ENCODE measurements at places on chromosomes 4 and X.

DNA sequence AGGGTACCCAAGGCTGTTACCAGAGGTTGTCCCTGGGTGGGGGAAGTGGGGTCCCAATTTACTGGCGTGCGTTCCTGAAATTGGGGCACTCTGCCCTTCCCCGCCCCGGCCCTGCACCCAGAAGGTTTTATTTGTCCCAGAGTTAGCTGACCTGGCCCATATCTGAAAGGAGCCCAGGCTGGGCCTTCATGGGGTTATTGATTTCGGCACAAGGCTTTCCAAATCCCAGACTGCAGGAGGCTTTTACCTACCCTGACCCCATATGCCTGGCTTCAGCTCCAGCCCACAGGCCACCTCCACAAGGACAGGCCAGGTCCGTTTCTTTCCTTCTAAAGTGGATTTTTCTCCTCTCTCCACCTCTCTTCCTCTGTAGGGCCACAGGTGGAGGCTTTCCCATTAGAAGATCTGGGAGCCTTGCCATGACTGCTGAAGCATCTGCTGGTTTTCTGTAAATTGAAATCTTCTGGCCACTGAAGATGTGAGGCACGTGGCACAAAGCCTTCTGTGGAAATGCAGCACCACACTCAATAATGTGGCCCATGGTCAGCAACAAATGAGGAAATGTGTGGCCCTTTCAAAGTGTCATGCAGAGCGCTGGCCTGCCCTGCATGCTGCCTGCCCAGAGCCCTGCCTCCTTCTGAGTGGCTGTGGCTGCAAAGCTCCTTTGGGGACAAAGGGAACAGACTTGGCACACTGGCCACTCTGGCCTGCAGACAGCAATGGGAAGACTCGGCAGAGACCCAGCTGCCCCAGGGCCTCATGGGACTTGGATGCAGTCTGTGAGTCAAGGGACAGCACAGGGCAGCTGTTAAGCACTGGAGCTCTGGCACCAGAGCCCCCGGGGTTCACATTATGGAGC is 43.1 kb upstream of the MTM1 start:
- DNase-seq, result no peak
- H3K27me3 ChIP-seq, result peaks cover 2% of the 10 kb centered on the region
- no peak overlapping the region for H3K27ac ChIP-seq

DNA sequence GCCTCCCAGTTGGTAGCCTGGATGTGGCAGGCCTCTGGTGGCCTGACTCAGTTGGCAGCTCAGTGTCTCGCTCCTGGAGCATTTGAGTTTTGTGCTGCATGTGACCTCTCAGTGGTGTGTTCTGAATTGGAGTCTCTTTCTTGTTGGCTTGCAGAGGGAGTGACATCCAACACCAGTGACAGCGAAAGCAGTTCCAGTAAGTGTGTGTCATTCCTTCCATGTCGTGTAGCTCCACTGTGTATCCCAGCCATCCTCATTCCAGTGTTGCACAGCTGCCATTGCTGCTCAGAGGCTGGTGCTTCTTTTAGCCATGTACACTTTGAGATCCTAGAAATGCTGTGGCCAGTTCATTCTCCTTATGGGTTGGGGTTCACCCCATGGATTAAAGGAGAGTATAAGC is 52.4 kb downstream of the DLG3 start:
- H3K4me3 ChIP-seq, result no peak overlapping the region
- no peak overlapping the region for H3K27ac ChIP-seq
- H3K36me3 ChIP-seq, result peaks cover 22% of the 10 kb centered on the region
- DNase-seq, result no peak

DNA sequence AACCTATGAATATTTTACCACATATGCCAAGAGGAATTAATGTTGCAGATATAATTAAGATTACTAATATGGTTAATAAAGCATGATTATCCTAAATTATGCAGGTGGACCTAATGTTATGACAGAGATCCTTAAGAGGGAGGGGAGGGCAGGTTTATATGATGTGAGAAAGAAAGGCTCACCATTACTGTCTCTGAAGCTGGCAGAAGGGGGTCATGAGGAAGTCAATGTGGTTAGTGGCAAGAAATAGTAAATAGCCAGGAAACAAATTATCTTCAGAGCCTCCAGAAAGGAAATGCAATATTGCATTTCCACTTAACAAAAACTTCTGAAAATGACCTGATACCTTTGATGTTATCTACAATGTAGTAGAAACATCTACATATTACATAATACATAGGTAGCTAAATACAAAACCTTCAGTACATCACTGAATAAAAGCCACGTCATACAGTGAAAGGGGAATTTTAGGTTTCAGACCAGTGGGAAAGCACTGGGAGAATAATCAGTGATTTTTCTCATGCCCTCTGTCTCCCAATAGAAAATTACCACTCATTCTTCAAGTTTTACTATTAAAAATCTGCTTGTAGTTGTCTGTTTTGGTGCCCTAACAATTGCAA is 609.2 kb downstream of the SPOCK3 start:
- H3K27ac ChIP-seq, result no peak overlapping the region
- DNase-seq, result no peak
- peaks cover 2% of the 10 kb centered on the region for H3K4me1 ChIP-seq
- no peaks in the 10 kb centered on the region for H3K36me3 ChIP-seq

DNA sequence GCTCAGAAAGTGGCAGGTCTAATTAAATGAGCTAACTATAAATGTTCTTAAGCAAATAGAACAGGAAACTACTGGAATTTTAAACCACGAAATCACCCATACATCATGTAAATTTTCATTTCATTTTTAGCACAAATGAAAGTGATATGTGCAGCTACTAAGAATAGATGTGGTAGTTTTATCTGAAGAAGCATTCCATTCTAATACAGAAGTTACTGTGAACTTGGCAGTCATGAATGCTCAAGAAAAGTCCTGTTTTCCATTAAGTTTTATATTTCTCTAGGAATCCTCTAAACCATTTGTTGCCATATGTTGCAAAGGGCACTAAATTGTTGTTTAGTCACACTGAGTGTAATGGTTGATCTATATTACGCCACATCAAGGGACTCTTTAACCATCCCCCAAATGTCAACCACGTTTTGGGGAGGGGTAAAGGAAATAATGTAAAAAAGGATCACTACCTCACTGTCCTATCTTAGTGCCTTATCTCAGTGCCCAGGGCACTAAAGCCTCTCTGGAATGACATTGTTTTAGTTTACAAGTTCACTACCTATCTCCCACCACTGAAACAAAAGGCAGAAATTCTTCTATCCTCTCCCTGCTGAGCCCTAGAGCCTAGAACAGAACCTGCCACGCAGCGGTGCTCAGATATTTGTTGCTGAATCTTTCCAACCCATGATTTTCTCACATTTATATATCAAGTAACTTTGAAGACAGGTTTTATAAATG is 118.0 kb downstream of the SHISA3 start:
- H3K36me3 ChIP-seq, result peaks cover 9% of the 10 kb centered on the region
- no peak for DNase-seq
- H3K4me1 ChIP-seq, result peaks cover 3% of the 10 kb centered on the region
- peak overlapping the region; percentile 45 for H3K27ac ChIP-seq
- H3K27me3 ChIP-seq, result no peaks in the 10 kb centered on the region

GRCh38 chrX:77442728-77443127 is 4.5 kb upstream of the FGF16 start:
- H3K4me3 ChIP-seq, result no peak overlapping the region
- peaks cover 6% of the 10 kb centered on the region for H3K4me1 ChIP-seq
- H3K36me3 ChIP-seq, result no peaks in the 10 kb centered on the region
- peaks cover 20% of the 10 kb centered on the region for H3K27me3 ChIP-seq
- no peak overlapping the region for H3K27ac ChIP-seq

DNA sequence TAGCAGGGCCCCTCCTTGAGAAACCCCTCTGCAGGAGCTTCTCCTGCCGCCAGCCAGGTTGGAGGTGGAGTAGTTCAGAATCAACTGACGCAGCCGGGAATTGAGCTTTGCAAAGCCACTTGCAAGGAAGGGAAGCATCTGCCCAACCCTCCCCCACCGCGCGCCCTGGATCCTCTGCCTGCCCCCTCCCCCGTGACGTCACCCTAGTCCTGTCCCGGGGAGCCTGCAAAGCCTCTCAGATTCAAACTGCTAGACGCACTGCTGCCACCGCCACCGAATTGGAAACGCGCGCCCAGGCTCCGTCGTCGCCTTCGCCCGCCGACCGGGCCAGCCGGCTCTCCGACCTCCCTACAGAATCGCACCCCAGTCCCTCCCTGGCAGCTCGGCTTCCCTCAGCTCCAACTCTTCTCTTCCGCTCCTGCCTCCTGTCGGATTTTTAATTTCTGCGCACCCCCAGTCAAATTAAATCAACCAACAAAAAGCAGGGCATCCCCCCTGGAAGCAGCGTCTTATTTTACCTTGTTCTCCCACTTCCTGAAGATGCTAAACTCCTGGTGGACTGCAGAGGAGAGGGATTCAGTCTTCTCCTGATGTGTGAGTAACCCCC is 3.8 kb downstream of the SLITRK2 start:
- no peaks in the 10 kb centered on the region for H3K4me1 ChIP-seq
- no peak for DNase-seq
- no peak overlapping the region for H3K4me3 ChIP-seq
- peaks cover 7% of the 10 kb centered on the region for H3K27me3 ChIP-seq
- H3K36me3 ChIP-seq, result no peaks in the 10 kb centered on the region

DNA sequence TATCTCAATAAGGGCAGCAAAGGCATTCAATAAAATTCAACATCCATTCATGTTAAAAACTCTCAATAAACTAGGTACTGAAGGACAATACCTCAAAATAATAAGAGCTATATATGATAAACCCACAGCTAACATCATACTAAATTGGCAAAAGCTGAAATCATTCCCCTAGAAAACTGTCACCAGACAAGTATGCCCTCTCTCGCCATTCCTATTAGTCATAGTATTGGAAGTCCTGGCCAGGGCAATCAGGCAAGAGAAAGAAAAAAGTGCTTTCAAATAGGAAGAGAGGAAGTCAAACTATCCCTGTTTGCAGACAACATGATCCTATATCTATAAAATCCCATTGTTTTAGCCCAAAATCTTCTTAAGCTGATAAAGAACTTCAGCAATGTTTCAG is 116.8 kb downstream of the TENT5D start:
- no peaks in the 10 kb centered on the region for H3K27me3 ChIP-seq
- H3K36me3 ChIP-seq, result no peaks in the 10 kb centered on the region
- H3K27ac ChIP-seq, result no peak overlapping the region
- H3K4me1 ChIP-seq, result no peaks in the 10 kb centered on the region

DNA sequence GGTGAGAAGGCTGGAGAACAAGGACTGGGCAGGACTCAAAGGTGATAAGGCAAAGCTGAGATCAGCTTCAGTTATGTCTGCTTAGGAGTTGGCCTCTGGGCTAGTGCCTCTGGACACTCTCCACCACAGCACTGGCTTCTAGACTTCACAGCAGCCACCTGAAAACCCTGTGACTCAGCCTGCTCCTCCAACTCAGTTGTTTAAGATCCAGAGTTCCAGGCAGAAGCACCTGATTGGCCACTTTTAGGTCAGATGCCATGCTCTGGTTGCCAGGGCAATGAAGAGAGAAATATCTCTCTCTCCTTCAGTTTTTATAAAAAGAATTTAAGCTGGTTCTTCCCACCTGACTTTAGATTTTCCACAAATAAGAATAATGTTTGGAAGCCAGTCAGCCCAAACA is 47.9 kb upstream of the BLTP1 start:
- H3K4me3 ChIP-seq, result no peak overlapping the region
- H3K27ac ChIP-seq, result no peak overlapping the region
- peaks cover 9% of the 10 kb centered on the region for H3K27me3 ChIP-seq
- no peaks in the 10 kb centered on the region for H3K36me3 ChIP-seq

DNA sequence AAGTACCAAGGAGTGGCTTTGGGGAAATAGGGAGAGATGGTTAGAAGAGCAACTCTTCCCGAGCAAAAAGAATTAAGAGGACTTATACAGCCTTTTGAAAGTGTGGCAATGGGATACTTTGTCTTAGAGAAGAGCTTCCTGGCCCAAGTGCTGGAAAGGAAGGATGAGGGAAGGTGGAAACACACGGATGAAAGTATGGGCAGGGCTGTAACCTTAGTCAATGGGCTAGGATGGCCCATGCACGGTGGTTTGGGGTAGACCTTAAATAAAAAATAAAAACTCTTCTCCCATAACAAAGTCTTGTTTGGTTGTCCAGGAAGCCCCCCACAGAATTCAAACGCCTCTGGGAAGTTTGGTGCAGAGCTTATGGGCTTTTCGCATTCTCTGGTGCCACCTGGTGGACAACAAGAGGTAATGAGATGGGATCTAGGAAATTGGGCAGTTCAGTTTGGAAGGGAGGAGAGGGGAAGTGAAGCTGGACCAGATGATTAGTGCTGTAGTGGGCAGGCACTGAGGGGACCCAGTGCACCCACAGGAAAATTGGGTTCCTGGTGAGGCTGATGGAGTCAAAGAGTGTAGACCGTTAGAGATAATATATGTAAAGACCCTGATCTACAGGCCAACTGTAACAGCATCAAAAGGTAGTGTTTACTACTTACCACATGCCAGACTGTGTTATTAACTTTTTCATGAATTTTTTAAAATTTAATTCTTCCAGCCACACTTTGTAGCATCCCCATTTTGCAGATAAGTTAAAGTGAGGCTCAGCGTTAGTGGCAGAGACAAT is 13.8 kb upstream of the ENOX2 start:
- H3K4me3 ChIP-seq, result no peak overlapping the region
- H3K27ac ChIP-seq, result no peak overlapping the region

Data from memory B cell (primary cell).